ENCODE measurements at places on chromosomes 11 and 22.

- DNase-seq, result no peak
Measured at GRCh38 chr11:73662445-73663157, 16.2 kb downstream of the PLEKHB1 start.

DNA sequence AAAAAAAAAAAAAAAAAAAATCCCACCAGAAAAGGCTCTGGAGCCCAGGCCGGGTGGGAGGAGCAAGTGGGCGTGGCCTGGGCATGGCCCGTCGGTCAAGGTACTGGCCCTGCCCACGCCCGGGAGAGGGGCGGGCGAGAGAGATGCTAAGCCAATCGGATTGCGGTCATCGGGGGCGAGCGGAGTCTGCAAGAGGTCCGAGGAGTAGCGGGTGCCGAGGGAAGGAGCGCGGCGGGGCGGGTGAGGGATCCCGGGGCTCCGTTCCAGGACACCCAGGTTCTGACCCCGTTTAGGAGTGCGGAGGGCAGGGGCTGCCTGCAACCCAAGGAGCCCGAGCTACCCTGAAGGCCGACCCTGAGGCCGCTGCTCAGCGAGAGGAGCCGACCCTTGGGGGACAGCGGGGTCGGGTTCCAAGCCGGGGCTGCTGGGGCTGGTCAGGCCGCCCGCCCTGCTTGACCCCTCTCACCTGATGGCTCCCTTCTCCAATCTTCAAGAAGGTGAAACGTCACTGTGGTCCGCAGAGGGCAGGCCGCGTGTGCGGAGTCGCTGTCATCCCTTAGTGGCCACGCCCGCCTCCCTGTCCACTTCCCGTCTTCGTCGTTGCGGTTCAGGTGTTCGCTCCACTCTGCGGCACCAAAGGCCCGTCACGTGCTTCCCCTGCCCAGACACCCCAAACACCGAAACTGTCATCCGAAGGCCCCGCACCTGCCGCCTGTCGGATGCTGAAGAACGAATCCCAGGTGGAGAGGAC, 11.1 kb upstream of the TAB1 start:
- DNase-seq, result peak; percentile 59

DNA sequence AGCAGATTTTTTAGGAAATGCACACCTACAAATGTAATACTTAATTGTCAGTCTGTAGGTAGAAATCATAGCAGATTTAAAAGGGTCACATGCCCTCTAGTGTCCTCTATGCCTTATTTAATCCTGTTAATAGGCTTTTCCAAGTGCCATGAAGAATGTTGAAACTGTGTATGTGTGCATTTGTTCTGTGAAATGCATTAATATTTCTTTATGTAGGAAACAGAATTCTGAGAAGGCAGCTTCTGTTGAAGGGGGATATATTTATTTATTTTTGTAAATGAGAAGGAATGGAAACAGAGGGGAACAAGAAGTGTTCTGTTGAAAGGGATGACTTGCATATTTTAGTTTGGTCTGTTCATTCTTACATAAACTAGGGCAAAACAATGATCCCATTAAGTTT, 51.0 kb downstream of the SVIP start:
- no peak for DNase-seq

DNA sequence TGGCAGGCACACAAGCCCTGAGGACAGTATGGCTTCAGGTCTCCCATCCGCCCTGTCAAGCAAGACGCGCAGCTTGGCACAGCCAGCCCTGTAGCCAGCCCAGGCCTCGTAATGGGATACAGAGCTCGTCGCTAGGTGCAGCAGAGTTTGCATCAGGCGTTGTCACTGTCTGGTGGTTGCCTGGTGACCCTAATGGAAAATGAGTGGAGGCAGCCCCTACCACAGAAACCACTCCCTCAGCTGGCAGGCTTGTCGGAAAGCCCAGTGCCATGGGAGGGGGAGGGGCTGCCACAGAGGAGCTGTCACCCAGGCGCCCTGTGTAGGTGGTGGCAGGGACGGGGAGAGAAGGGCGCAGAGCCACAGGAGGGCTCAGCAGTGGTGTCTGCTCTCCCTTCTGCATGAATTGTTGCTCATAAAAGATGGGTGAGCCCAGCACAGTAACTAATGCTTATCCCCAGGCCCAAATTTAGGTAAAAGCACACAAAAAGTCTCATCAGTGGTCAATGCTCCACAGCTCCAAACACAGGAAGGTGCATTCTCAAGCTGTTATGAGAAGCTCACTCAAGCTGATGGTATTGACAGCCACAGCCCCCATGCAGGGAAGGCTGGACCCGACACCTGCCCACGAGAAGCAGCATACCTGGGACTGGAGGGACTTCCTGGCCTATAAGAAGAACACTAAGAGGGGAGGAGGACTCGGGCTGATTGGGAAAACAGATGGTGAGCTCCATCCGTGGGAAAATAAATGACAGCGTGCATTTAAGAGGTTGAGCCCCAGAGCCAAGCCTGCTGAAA, 164.6 kb downstream of the ETS1 start:
- DNase-seq, result no peak

DNA sequence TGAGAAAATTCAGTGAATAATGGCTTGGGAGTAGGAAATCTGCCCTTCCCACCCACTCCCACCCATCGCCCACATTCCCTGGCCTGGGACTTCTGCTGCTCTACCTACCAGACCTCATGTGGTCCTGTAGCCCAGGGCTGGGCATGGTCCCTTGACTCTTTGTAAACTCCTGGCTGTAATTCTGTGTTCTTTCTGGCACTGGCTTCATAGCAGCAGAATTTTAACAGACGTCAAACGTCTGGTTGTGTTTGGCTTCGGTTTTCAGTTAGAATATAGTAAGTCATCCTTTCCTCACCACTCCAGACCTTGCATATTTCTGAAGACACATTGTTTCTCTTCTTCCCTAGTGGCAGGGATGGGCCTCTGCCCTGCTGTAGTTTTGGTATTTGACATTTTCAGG, 210.6 kb downstream of the CSNK2A3 start:
- DNase-seq, result no peak

DNA sequence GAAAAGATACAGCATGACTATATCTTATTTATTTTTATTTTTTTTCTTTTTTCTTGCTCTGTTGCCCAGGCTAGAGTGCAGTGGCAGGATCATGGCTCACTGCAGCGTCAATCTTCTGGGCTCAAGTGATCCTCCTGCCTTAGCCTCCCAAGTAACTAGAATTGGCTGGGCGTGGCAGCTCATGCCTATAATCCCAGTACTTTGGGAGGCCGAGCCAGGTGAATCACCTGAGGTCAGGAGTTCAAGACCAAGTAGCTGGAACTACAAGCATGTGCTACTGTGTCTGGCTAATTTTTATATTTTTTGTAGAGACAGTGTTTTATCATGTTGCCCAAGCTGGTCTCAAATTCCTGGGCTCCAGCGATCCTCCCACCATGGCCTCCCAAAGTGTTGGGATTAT, 28.3 kb upstream of the CCDC134 start:
- no peak for DNase-seq

DNA sequence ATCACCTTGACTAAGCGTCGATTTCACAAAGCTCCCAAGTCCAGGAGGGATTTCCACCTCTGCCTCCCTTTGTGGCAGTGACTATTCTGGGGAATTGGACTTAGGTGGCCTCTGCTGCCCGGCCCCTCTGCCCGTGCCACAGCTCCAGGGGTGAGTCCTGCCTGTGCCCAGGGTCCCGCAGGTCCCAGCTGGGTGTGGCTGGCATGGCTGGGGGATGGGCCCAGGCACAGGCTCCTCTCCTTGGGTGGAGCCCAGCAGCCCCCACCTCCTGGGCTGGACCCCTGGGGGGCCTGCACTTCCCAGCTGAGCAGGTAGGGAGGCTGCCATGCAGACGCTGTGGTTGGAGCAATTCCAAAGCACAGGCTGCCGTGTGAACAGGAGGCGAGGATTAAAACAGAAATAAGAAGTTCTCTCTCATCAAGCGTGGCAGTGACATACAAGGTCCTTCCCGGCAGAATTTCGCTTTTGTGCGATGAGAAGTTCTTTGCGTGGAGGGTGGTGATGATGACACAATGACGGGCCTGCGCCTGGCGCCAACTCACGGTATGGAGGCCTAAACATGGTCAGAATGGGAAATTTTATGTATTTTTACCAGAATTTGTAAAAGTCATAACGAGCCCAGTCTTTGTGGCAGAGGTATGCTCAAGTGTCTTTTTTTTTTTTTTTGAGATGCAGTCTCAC, 107.3 kb downstream of the BRD1 start:
- DNase-seq, result no peak

DNA sequence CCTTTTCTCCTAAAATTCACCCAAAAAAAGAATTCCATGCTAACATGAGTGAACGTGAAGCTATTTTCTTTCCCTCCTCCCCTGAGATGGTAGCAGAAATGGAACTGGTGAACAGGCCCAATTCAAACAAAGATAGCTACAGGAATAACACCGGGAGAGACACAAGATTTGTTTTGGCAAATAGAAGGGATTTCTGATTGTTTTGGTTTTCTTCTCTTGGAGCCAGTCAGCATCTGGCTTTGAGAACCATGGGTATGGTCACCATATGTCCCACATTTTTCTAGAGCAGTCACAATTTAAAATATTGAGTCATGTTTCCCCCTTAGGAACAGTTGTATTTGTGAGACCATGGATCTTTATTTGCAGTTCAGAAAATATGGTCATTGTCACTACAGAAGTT, 214.1 kb downstream of the FAM76B start:
- no peak for DNase-seq

GRCh38 chr11:3104051-3104714, 47.0 kb upstream of the CARS1 start:
- no peak for DNase-seq

GRCh38 chr11:2272946-2273280, 2.5 kb upstream of the ASCL2 start:
- no peak for DNase-seq

DNA sequence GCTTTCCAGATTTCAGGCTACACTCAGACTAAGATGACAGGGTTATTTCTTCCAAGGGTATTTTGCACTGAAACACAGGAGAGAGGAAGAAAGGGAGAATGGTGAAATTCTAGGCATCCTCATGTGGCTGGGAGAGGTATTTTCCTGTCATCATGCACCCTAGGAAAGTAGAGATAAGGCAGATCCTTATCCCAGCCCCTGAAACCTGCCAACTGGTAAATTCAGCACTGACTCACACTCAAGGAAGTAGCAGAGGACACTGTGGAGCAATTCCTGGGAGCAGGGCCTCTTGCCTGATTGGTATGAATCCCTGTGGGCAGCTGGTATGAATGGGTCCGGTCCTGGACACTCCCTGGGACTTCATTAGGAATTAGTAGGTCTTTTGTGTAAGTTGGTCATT, 37.6 kb upstream of the SLC5A1 start:
- DNase-seq, result no peak

DNA sequence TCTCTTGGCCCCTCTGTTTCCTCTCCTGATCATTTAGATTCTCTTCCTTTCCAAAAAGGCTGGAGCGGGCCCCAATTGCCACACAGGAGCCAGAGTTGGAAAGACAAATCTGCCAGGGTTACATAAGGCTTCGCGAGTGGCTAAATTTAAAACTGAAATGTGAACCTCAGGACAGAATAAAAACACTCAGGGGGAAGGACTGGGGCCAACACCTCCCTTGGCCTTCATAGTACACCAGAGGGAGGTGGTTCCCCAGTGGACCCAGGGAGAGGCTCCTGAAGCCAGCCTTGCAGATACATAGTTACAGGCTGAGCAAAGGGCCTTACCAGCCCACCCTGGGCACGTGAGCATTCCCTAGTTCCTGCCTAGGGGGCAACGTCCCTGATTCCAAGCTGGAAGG, 150.1 kb downstream of the MN1 start:
- DNase-seq, result no peak

- DNase-seq, result no peak
Measured at GRCh38 chr22:29992341-29993275, 87.7 kb upstream of the HORMAD2 start.

DNA sequence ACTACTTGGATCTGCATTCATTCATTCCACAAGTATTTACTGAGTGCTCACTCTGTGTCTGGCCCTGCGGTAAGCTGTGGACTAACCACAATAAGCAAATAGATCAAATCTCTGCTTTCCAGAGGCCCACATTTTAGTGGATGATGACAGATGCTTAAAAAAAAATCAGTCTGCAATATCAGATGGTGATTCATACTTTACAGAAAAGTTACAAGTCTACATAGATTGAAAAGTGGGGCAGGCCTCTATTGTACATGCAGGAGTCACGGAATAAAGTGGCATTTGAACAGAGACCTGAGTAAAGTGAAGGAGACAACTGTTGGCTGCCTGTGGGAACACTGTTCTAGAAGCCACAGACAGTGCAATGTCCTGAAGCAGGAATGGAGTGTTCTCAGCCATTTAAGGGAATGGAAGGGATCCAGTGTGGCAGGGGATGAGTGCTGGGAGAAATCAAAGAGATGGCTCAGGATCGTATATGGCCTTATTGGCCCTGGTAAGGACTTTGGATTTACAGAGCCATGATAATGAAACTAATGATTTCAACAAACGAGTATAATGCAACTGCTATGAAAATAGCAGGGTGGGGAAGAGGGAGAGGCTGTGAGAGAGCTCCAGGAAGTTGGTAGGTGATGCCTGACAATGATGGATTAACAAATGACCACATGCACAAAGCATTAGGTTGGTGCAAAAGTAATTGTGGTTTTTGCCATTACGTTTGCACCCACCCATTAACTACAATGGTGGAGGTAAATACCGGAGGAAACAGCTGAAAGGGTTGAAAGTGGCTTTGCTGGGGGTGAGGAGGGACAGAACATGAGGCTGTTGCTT, 31.1 kb downstream of the TMEM45B start:
- no peak for DNase-seq

DNA sequence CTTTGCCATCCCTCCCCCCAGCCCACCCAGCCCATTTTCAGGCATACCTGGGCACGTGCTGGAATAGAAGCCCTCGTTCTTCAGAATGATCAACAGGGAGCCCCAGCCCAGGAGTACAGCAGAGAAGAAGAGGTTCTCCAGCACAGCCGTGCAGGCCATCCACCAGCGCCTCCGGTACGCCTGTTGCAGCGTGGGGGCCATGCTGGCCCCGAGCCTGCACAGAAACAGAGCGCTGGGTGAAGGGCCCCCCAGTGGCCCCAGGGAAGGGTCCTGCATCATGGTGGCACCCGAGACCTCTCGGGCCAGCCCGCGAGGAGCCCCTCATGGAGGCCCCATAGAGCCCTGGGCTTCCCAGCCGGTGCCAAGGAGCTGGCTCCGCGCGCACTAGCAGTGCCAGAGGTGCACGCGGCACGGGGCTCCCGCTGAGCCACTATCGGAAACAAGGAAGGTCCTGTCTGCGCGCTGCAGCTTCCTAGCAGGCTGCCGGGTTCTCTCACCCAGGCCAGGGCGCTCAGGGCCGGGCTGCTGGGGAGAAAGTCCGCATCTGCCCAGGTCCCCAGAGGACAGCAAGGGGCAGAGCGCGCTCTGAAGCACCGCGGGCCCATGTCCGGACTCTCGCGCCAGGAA, 1.5 kb downstream of the SLC43A1 start:
- peak; percentile 33 for DNase-seq

- DNase-seq, result no peak
Measured at GRCh38 chr11:76794371-76795289, 11.5 kb downstream of the TSKU start.

DNA sequence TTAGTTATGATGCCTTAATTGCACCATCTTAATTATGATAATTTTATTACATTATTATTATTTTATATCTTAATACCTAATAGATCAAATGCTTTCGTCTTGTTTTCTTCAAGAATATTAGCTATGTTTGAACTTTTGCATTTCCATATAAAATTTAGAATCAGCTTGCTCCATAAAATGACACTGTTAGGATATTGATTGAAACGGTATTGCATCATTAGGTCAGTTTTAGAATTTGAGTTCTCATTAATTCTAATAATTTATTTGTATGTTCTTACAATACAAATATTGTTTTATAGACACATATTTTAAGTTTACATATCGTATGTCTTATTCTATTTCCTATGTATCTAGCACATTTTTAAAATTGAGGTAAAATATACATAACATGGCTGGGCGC, 6.7 kb downstream of the CFAP68 start:
- no peak for DNase-seq

- DNase-seq, result no peak
Measured at GRCh38 chr11:128291835-128292234, 295.5 kb downstream of the ETS1 start.

Measured in inflammatory macrophage (primary cell).